Activated T-cell treated with anti-CD3 and anti-CD28 coated beads, Interleukin-2, amount 50 U/mL, for 1 hour (primary cell): ENCODE measurements at places on chromosomes 7 and 10.

GRCh38 chr7:83159731-83160130 is 3.0 kb downstream of the PCLO start:
- DNase-seq, result no peak

DNA sequence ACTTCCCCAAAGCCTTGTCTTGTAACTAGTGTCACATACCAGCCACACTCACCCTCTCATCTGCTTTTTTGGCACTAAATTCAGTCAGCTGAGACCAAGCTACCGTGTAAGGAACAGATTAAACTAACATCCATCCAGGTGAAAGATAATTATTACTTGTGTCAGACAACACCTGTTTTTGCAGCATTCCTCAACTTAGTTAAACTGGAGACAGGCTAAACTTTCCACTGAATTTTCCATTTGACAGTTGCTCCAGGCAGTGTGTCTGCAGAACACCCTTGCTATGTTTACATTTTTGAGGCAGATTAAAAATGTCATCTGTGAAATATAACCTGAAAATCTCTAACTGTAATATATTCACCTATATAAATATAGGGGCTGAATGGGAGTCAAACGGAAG is 73.6 kb downstream of the CYP26A1 start:
- no peak for DNase-seq

GRCh38 chr10:11798845-11799735 is 24.1 kb upstream of the PROSER2 start:
- no peak for DNase-seq

- no peak for DNase-seq
Observed at GRCh38 chr10:102775201-102775934, 31.6 kb downstream of the WBP1L start.

DNA sequence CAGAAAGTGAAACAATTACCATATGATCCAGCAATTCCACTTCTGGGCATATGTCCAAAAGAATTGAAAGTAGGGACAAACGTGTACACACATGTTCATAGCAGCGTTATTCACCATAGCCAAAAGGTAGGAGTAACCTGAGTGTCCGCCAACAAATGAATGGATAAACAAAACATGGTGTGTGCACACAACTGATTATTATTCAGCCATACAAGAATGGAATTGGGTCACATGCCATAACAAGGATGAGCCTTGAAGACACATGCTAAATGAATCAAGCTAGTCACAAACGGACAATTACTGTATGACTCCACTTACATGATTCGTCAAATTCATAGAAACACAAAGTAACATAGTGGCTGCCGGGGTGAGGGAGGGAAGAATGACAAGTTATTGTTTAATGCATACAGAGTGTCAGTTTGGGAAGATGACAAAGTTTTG is 4.1 kb upstream of the OIT3 start:
- no peak for DNase-seq

- DNase-seq, result no peak
Observed at GRCh38 chr7:80134115-80134535, 506 bp upstream of the GNAI1 start.

- DNase-seq, result peak; percentile 59
Observed at GRCh38 chr7:100867040-100867775, at the start of gene TRIP6. TSS of gene TRIP6 (plus strand) at chr7:100867387. CDS start at chr7:100867498, 111 bp downstream.

DNA sequence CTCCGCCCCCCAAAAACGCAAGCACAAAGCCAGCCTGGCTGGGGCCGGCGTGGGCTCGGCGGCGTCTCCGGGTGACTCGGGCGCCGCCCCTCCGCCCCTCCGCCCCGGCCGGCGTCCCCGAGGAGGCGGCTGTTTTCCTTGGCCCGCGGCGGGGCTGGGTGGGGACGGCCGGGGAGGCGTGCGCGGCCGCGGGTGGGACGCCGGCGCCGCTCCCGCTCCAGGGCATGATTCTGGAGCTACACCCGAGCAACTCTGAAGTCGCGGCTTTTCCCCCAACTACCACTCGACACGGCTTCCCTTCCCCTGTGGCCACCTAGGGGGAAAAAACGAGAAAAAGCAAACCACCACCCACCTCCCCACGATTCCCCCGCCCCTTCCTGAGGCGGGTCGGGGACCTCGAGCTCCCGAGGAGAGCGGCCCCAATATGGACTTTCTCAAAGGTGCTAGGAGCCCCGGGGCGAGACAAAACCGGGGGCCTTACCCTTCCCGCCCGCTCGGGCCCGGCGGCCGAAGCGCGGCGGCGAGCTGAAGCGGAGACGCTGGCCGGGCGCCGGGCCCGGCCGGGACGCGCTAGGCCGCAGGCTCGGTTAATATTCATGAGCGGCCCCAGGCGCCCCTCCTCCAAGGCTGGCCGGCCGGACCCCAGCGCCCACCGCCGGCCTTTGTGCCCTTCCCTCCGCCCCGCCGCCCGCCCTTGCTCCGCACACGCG is 856 bp downstream of the ARHGAP21 start:
- peak; percentile 61 for DNase-seq

GRCh38 chr7:26627891-26628341 is 236.5 kb downstream of the SKAP2 start:
- no peak for DNase-seq

GRCh38 chr10:103598654-103599115 is 105.2 kb downstream of the NEURL1 start:
- no peak for DNase-seq

- no peak for DNase-seq
Observed at GRCh38 chr7:33799766-33800165, 105.6 kb upstream of the BMPER start.

DNA sequence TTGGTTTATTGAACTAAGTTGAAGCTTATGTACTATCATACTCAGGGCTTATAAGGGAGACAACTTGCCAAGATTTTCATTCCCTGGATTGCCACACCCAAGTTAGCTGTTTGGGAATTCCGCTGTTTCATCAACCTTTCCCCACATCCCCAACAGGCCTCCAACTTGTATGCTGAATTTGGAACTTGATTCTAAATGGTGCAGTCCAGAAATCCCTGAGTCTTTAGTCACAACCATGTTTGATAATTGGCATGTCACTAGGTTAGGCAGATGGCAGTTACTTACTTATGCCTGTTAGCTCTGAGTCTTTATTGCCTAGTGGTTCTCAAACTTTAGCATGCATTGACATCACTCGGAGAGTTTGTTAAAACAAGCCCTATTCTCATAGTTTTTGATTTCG is 135.4 kb upstream of the PRPS1L1 start:
- DNase-seq, result no peak

DNA sequence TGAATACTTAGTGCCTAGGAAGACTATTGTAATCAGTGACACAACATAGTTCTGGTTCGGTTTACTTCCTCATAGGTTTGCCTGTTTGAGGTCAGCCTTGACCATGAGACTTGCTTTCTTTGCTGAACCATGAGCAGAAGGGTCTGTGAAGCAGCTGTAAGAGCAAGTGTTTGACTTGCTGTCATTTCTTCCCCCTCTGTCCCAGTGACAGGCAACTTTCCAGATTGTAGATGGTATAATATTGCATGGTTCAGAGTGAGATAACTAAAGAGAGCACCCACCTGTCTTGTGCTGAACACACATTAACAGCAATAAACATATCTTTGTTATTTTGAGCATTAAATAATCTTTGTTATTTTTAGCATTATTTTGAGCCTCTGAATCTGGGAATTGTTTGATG is 9.3 kb upstream of the RTKN2 start:
- no peak for DNase-seq

GRCh38 chr10:1573981-1574380 is 163.3 kb downstream of the ADARB2 start:
- no peak for DNase-seq

GRCh38 chr7:56062382-56062781 is 1.7 kb upstream of the SUMF2 start:
- no peak for DNase-seq

DNA sequence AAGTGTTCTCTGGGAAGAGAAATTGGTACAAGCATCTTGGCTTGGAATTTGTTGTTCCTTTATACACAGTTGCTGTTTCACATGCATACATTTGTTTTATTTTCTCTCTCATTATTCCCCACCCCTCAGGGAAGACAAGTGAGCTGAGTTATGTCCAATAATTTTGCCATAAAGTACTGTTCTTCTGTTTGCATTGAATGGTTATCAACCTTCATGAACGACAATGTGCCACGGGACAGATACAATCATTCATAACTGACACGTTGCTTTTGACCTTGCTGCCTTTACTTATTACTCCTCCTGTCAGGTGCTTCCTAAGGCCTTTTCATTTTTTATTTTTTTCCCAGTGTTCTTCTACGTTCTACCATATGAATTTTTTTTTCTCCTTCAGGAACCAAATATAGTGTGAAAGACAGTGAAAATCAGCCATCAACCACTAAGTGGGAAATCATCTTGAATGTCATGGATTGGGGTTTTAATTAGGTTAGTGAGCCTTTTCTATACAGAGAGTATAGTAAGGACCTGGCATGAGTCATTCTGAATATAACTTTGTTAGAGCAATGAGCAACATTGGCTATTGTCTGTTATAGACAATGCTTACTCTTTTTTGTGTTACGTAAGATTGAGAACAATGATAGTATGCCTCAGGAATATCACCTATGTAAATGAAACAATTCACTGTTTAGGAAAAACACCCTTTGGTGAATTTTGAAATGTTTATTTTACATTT is 383.2 kb downstream of the MALRD1 start:
- no peak for DNase-seq

GRCh38 chr10:84264611-84265141 is 19.8 kb downstream of the RGR start:
- peak; percentile 77 for DNase-seq

GRCh38 chr10:113111900-113112853 is 162.1 kb downstream of the TCF7L2 start:
- no peak for DNase-seq

DNA sequence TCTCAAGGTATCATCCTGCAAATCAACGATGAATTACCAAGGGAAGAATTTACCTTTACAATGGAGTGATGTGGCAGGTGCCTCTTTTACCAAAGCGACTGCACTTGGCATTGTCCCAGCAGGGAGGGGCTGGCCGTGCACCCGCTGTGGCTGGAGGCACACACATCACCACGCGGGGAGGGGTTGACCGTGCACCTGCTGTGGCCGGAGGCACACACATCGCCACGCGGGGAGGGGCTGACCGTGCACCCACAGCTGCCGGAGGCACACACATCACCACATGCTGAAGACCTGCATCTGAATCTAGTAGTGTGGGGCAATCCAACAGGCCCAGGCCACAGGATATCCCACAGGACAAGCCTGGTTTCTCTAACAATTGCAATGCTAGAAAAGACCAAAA is 493.5 kb downstream of the DNAJB6 start:
- DNase-seq, result no peak

GRCh38 chr10:110274072-110274627 is 30.6 kb downstream of the SMNDC1 start:
- DNase-seq, result no peak

DNA sequence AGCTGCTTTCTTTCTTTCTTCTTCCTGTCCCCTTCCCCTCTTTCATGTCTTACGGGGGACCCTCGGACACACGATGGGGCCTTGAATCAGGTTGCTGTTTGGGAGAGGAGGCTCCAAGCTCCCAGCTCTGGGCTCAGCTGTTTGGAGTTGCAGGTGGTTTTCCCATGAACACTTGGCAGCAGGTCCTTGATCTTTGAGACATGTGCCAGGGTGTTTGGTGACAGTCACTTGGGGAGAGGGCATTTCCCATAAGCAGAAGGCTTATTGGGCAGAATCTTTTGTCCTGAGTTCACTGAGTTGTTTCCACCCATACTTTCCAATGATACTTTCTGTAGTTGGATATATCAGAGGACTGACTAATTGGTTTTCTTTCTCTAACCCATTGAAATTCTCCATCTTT is 104.7 kb upstream of the SH2B2 start:
- DNase-seq, result no peak

DNA sequence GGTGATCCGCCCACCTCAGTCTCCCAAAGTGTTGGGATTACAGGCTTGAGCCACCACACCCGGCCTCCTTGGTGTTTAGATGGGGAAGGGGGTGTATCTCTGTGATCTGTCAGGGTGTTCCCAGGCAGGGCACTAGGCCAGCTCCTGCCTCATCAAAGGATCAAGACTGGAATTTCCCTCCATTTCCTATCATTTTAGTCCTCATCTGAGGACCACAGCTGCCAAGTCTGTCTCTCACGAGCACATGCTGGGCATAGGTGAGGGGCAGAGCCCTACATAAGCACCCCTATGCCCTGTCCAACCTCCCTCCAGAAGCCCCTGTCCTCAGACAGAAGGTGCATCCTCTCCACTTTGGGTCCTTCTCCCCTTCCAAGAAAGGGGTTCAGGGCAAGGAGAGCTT is 19.5 kb downstream of the TRIM56 start:
- DNase-seq, result no peak

DNA sequence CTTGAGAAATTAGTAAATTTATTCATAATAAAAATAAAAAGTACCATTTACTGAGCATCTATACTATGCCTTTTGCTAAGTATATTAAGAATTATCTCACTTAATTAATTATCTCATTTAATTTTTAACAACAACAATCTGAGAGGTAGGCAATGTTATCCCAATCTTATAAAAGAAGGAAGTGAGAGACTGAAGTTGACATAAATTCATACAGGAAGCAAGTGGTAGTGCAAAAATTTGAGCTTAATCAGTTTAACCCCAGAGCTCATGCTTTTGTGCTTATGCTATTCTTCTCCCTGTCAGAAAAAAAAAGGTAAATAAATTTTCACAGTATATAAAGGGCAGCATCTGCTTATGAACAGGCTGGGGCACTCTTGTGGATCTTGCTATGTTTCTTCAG is 2.7 kb upstream of the LIPF start:
- no peak for DNase-seq

- DNase-seq, result no peak
Observed at GRCh38 chr7:112172870-112173567, 33.2 kb downstream of the DOCK4 start.

- no peak for DNase-seq
Observed at GRCh38 chr7:91020636-91021385, 243.4 kb upstream of the FZD1 start.

- no peak for DNase-seq
Observed at GRCh38 chr7:70614237-70615045, 517.5 kb upstream of the GALNT17 start.

DNA sequence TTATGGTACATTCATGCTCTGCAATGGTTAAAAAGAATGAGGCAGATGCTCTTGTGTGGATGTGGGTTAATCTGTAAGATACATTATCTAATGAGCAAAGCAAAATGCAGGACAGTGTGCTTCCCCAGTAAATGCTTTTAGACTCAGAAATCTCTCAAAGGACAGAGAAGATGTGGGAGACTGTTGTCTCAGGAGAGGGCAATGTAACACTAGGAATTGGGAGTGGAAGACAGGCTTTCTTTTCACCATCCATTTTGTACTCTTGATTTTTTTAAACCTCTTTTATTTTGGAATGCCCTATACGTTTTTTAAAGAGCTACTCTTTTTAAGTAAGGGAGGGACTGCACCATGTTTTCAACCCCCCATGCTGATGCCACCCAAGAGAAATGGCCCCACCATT is 77.5 kb upstream of the ADAM12 start:
- no peak for DNase-seq

- DNase-seq, result no peak
Observed at GRCh38 chr10:79552143-79552542, 8.1 kb downstream of the SFTPA2 start.
